Stimulated activated CD4-positive, alpha-beta T cell treated with anti-CD3 and anti-CD28 coated beads, Interleukin-12 subunit alpha, Interleukin-12 subunit beta, amount 100 ng/mL, for 4 hours (primary cell): ENCODE measurements at places on chromosomes 7 and 10.

DNA sequence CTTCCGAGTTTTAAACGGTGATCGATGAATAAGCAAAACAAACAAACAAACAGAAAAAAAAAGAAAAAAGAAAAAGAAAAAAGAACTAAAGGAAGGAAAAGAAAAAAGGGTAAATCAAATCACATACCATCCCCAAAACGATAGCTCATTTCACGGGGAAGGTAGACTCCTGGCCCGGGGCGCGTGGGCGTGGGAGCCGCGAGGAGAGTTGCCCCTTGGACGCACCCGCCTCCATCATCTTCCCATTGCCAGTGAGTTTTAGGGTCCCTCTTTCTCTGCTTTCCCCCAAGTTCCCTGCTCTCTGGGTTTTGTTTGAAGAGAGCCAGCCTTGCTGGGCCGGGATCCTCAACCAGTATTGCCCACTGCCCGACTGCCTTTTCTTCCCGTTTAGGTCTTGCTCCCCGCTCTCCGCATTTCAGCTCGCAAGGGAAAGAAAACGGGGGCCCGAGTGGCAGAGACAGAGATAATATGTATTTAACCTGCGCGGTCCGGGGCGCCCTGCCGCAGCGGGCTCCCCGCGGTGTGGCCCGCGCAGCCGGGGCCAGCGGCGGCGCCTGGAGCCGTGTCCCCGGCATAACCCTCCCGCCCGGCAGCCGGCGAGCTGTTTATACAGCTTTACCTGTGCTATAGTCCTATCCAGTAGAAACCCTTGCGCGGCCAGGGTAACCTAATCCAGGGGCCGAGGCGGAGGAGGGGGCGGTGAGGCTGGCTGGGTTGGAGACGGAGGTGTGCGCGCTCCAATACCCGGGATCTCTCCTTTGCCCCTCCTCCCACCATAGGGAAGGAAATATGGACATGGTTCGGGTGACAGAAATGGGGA lies 5.2 kb upstream of the GATA3 start:
- no peak for DNase-seq

GRCh38 chr10:118568327-118568848 lies 27.1 kb downstream of the PRLHR start:
- peak; percentile 13 for DNase-seq

DNA sequence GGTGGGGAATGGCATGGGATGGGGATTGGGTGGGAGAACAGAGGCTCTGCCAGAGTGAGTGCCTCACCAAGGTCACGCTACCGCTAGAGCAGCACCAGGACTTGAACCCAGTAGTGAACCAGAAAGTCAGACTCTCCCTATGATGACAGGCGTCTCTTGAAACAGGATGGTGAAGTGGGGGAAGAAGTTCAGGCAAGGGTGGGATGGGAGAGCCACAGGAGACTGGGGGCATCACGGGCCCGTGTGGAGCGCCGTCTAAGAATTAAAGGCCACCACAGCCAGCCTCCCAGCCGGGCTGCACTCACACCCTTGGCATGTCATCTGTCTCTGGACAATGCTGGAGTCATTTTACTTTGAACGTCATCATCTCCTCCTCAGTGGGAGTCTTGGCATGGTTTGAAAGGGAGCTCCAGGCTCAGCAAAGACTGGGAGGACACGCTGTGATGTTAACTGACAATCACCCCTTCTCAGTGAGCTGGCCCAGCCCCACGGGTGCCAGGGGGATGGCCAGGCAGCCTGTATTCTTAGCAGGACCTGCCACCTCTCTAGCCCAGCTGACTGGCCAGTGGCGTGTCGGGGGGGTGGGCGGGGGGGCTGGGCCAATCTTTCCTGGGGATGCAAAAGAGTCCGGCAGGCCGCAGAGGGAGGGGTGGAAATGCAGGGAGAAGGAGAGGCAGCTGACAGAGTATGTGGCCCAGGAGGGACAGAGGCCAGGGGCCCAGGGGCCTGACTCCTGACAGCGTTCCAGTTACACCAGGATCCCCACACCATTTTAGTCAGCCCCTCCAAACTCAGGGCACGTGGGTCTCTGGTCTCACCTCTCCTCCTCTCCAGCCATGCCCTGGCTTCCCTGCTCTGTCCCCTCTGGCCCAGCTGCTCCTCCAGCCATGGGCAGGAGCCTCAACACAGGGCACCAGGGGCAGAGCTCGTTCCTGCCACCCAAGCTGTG lies 96.2 kb downstream of the VOPP1 start:
- DNase-seq: no peak

DNA sequence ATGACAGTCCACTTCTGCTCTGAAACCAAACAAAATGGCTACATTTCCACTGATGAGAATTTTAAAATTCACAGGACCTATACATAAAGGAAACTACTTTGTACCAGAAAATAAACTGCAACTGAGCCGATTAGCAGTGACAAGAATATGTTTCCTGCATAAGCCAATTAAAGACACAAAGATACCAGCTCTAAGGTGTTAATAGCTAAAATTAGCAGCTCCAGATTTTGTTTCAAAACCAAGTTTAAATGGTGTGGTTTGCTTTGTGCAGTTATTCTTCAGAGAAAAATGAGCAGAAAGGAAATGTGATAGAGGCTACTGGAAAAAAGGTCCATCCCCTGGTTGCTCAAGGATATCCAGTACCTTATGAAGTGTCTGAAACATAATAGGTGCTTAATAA lies 123.2 kb downstream of the ANK3 start:
- DNase-seq: no peak

GRCh38 chr10:81309041-81309552 lies 565.9 kb upstream of the NRG3 start:
- DNase-seq: no peak

DNA sequence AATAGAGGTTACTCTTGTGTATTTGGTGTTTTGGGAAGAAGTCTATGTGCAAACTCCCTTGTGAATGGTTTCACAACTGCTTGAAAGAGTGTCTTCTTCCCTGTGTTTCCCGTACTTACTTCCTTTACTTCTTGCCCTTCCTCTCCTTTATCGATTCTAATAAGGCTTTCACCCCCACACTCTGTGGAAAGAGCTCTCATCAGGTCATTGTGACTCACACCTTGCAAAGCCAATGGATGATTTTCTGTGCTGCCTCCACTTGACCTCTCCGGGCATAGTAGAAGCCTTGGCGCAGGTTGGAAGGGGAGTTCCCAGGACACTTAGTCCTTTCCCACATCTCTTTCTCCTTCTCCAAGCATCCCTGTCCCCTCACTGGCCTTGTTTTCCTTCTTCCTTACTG lies 6.2 kb upstream of the TSPAN15 start:
- no peak for DNase-seq

DNA sequence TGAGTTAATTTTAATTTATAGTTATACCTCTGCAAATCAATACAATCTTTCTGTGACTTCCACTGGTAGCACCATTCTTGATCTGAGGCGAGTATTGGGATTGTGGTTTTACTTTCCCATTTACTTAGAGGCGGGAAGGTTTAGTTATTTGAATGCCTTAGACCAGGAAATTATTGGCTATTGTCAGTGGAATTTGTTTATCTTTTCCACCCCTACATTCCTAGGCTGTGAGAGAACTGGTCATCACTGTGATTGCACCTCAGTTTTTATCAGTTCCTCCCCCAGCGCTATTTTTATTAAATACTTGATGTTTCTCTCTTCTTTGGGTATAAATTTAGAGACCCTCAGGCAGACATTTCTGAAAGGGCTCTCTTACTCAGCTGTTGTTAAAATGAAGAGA lies 29.9 kb downstream of the CDK14 start:
- no peak for DNase-seq

DNA sequence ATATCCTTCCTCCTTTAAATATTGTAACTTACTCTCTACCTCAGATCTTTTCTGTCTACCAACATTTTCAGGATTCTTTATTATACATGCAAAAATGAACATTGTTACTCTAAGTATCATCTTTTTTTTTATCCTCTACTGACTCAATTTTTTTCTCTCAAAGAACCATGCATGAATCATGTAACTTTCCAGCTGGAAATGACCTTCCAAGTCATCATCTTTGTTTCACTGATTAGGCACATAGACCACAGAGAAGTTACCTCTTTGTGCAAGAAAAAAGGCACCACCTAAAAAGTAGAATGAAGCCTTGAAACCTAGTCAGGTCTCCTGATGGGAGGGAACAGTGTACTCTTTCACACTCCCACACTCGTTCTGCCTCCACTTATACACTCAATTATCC lies 234.9 kb downstream of the HGF start:
- DNase-seq: no peak

- DNase-seq: no peak
These were observed 680.7 kb downstream of the SUGCT start for GRCh38 chr7:40815512-40815911.

GRCh38 chr7:124764051-124764846 lies 1.3 kb downstream of the GPR37 start:
- DNase-seq: no peak

- no peak for DNase-seq
These were observed 58.9 kb downstream of the CCDC71L start for GRCh38 chr7:106602062-106602461.

DNA sequence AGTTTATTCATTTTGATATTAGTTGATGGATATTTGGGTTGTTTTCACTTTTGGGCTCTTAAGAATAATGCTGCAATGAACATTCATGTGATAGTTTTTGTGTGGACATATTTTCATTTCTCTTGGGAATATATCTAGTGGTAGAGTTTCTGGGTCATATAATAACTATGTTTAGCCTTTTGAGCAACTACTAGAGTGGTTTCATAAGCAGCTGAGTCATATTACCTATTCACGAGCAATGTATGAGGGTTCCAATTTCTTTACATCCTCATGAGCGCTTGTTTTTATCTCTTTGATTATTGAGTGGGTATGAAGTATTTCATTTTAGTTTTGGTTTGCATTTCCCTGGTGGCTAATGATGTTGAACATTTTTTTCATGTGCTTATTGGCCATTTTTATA lies 182.6 kb downstream of the PON1 start:
- no peak for DNase-seq

DNA sequence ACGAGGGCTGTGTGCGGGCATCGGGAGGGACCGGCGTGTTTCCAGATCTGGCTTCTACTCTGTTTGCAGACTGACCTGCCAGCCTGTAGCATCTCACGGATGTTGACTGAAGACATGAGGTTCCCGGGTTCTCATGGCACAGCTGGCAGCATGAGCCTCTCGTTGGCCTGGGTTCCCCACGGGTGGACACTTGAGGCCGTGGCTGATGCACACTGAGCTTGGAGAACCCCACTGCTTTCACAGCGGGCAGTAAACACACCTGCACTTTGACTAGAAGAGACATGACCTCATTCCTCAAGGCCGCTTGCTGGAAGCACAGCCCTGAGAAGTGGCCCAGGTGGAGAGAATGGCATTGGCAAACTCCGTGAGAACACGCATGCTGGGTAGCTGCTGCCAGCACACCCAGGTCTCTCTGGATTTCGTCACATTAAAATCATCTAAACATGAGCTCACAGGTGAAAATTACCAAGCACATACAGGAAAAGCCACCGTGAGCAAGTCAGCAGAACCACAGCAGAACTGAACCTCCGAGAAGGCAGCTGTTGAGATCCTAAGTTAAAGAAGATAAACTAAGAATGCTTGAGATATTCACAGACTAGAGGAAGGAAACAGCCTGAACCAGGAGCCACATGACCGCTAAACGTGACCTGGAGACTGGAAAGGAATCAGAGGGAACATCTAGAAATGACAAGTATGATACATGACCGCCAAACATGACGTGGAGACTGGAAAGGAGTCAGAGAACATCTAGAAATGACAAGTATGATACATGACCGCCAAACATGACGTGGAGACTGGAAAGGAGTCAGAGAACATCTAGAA lies 32.5 kb downstream of the BNIP3 start:
- DNase-seq: no peak
